Immature natural killer cell (primary cell): ENCODE measurements at places on chromosomes 16 and 17. TPM values are rescaled to one million over a fixed set of nuclear protein-coding genes. Genes with fewer than 3 reads are reported as not detected.

Gene UMOD
- not detected for polyA plus RNA-seq

Gene TIMM22
- polyA plus RNA-seq = 26.9 TPM

Gene ACSM2A
- not detected for polyA plus RNA-seq

Gene DBNDD1
- not detected for polyA plus RNA-seq

Gene OR1A2
- not detected for polyA plus RNA-seq

Gene PRAC2
- polyA plus RNA-seq = not detected

Gene HSPB9
- not detected for polyA plus RNA-seq

Gene MAP2K6
- 13.9 TPM for polyA plus RNA-seq

Gene RUNDC3A
- not detected for polyA plus RNA-seq

Gene ALKBH5
- polyA plus RNA-seq = 86.4 TPM

Gene NEK8
- polyA plus RNA-seq = 4.2 TPM

Gene ANKS4B
- polyA plus RNA-seq = not detected

Gene KRTAP4-6
- polyA plus RNA-seq = not detected

Gene TRIM47
- 3.9 TPM for polyA plus RNA-seq

Gene KRT14
- not detected for polyA plus RNA-seq

Gene TNFSF12
- polyA plus RNA-seq = 69.9 TPM

Gene CCL18
- not detected for polyA plus RNA-seq

Gene CDH11
- polyA plus RNA-seq = not detected

Gene GRAP
- 5.2 TPM for polyA plus RNA-seq

Gene CD79B
- 51.9 TPM for polyA plus RNA-seq

Gene KRT12
- not detected for polyA plus RNA-seq

Gene C16orf46
- polyA plus RNA-seq = not detected

Gene KCNJ18
- not detected for polyA plus RNA-seq

Gene TEKT5
- polyA plus RNA-seq = not detected

Gene ZNF469
- 0.65 TPM for polyA plus RNA-seq

Gene COL1A1
- not detected for polyA plus RNA-seq

Gene STAT3
- polyA plus RNA-seq = 110 TPM

Gene TBC1D3
- polyA plus RNA-seq = not detected

Gene CCL4L2
- 129 TPM for polyA plus RNA-seq

Gene PRSS33
- polyA plus RNA-seq = not detected

Gene PRKCB
- 78.7 TPM for polyA plus RNA-seq

Gene PPP1R1B
- not detected for polyA plus RNA-seq

Gene HNF1B
- not detected for polyA plus RNA-seq
